ENCODE measurements at places on chromosomes 5 and 9.

GRCh38 chr9:134065612-134066419 is 2.0 kb downstream of the BRD3 start:
- DNase-seq, result no peak

- DNase-seq, result peak; percentile 61
Measured at GRCh38 chr9:114256827-114257328, 66.0 kb upstream of the ORM1 start.

DNA sequence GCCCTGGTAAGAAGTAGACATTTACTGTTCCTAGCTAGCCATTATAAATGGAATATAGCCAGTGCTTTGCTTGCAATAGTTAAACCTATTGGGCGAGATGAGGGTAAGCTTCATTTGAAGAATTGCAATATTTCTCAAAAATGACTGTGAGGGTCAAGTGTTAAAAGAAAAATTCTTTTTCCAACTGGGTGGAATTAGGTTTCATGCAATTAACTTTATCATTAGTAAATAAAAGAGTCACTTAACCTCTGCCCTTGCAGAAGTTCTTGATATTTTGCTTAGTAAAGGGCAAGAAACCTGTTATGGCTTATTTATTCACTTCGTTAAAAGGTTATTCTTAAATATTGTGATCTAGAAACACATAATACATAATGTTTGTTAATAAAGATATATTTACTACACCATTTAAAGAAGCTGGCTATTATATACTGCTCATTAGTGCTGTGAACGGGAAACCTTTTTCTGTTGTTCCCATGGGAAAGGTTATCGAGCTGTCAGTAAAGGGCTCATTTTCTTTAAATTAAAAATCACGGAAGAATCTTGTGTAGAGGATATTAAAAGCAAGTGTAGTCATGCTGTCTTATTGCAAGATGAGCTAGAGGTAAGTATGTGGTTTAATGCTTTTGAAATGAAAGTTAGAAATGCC is 370.5 kb downstream of the CSNK1G3 start:
- no peak for DNase-seq

GRCh38 chr5:152638996-152639552 is 234.0 kb upstream of the NMUR2 start:
- peak; percentile 27 for DNase-seq

- no peak for DNase-seq
Measured at GRCh38 chr5:59792983-59793585, 100.4 kb downstream of the PDE4D start.

DNA sequence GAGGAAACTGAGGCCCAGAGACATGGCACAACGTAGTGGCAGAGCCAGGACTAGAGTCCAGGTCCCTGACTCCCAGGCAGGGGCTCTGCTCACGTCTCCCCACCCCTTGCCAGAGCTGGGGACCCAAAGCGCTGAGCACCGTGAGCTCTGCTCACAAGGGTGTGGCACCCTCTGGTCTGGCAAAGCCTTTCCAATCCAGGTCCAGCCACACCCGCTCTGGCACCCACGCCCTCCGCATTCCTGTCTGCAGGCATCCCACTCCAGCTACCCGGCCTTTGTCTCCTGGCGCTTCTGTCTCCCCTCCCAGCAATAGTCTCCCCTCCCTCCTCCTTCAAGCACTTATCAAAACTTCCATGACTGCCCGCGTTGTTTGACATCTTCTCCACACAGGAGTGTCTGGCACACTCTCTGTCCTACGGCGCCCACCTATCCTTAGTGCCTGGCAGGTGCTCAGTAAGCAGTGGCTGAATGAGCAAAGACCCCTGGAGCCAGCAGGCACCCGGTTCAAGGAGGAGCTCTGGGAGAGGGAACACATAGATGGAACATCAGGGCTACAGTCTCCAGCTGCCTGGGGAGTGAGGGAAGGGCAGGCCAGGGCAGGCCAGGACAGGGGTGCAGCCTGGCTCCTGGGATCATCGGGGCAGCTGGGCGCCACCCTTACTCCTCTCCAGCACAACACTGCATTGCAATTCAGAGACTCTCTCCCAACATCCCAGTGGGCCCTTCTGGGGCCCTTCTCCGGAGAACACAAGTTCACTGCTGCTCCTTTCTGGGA is 12.0 kb downstream of the HIGD2A start:
- DNase-seq, result no peak

DNA sequence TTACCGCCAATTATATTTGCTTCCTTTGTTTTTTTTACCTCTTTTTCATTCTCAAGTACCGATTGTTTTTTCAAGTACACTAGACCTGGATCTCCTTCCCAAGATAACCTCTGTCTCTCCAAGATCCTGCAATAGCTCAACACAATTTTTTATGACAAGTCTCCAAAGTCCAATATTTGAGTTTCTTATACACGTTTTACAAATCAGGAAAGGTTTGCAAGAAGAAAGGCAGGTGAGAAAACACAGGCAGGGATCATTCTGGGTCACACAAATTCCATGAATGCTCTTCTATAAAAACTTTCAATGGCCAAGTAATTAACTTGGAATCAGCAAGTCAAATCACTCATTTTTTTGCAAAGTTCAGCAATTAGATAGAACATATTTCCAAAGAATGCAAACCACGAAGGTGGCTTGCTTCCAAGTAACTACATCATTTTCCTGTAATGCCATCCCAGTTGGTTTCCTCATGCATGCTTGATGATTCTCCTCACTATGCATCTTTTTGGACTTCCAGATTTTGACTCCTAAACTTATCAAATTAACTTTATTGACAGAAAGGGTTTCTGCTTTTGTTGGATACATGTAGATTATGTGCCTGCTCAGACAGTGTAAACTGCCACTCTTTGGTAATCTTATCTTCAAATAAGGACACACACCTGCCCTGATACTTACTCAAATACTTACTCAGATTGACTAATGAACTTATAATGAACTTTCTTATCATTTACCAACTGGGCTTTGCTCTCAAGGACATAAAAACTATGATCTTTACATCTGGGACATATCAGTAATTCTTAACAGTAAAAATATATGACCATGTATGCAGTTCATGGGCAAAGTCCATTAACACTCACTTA is 24.7 kb upstream of the IFNE start:
- no peak for DNase-seq

DNA sequence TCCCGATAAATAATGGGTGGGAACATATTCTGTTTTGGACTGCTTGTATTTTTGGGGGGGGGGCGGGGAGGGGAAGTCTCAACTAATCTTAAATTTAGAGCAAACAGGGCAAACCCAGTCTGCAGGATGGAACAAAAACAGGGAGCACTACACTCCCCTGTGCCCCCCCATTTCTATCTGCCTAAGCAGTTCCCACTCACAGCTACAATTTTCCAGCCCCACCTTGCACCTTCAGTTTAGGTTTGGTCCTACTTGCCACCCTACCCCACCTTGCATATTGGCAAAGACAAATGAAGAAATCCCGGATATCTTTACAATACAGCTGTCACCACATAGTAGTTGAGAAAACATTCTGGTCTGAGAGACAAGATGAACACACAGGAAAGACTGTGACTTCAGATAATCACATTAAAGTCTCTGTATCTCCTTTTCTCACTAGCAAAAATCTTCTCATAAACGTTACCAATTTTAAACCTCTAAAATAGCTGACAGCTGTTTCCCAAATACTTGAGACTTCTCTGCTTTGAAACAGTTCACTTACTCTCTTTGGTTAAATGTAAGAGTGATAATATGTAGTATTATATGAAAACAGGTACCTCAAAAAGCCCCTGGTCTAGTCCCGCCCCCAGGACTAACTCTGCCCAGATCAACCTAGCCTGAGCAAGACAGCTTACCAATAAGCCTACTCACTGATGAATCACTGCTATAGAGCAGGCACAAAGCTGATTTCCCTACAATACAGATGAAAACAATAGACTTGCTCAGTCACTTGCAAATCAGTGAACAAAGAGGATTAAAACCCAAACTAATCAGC is 5.2 kb upstream of the RAPGEF6 start:
- no peak for DNase-seq

- DNase-seq, result no peak
Measured at GRCh38 chr9:38036359-38037084, 32.5 kb downstream of the SHB start.

DNA sequence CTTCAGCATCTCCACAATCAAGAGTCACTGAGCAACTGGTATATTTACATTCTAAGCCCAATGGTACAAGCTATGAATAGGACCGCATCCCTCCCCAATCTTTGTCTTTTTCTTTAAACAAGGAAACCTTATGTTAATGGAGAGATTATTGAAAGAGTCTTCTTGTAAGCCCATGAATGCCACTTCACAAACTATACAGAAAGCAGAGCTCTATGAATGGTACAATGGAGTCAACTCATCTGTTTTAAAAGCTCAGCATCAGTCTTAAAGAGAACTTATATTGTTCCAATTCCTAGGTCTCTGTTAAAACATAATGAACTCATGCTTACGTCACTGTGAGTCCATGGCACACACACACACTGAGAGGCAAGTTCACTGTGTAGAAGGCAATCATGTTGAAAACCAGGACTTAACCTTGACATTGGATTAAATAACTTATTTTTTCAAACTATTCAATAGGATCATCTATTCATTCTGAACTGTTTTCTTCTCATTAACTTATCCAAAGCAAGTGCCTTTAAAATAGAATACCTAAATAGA is 4.5 kb downstream of the NREP start:
- DNase-seq, result no peak

- DNase-seq, result no peak
Measured at GRCh38 chr5:34639852-34640626, 16.1 kb upstream of the RAI14 start.

DNA sequence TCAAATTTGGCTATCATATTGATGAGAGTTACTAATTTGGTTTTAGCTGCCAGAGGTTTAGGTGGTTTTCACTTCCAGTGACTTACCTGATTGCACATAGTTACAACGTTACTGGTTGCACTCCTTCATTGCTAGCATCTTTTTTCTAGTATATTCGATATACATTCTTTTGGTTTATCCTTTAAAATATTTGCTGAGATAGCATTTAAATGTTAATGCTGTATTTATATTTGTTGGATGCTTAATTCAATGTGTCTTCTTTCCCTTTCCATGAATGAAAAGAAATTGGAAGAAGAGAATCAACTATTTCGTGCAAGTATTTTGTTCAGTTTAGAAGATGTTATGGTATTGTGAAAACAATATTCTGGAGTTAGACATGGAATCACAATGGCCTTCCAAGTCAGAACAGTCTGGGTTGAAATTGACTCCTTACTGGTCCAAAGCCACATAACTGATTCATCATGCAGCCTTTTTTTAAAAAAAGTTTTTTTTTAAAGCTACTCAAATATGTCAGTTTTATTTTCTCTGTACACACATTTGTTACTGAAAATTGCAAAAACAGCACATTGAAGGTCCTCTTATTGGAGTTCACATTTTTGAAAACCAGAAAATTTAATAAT is 2.2 kb downstream of the SPIN1 start:
- DNase-seq, result no peak

DNA sequence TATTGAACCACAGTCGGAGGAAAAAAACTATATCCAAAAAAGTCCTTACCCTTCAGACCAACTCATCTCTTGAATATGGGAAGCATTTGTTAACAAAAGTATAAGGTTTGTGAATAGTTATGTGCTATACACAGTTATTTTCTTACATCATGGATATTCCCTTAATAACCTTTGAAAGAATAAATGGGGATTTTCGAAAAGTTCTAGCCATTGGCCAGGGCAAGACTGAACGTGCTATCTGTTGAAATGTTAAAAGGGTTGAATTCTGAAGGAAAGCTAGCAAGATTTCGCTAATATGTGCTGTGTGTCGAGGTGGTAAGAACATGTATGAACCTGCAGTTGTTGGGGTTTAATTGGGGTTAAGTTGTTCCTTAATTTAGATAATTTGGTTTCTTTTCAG is 140.8 kb downstream of the SMARCA2 start:
- no peak for DNase-seq

DNA sequence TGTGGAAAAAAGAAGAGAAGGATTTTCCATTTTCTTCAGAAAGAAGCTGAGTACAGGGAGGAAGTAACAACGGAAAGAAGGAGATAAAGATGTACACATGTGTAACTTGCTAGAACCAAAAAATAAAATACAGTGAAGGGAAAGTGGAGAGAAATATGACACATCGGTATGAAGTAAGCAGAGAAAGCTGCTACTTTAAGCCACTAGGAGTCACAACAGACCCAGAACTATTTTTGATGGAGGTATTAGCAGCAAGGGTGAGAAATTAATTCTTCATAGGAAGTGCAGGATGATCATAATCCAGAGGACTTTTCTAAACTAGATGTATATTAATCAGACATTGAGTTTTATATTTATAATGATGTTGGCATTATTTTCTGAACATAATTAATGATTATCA is 88.5 kb downstream of the FAM174A start:
- no peak for DNase-seq

GRCh38 chr5:108898257-108898656 is 150.6 kb downstream of the FER start:
- no peak for DNase-seq

GRCh38 chr5:6713274-6714225 is at the start of gene TENT4A:
Gene TENT4A (plus strand): TSS chr5:6713432. CDS start chr5:6713984, 552 bp downstream.
- DNase-seq, result no peak

GRCh38 chr5:142342128-142342981 is 17.5 kb upstream of the SPRY4 start:
- DNase-seq, result no peak

DNA sequence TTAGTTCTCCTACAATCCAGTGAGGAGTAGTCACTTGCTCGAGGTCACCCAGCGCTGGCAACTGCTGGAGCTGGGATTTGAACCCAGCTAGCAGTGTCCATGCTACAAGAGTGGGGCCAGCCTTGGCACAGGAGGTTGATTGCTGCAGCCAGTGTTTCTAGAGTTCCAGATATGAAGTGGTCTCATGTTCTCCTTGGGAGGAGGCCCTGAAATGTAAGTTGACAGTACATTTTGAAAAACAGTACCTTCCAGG is 802 bp downstream of the CCDC107 start:
- DNase-seq, result peak; percentile 52

- DNase-seq, result no peak
Measured at GRCh38 chr9:69109152-69109551, 64.9 kb upstream of the TJP2 start.

DNA sequence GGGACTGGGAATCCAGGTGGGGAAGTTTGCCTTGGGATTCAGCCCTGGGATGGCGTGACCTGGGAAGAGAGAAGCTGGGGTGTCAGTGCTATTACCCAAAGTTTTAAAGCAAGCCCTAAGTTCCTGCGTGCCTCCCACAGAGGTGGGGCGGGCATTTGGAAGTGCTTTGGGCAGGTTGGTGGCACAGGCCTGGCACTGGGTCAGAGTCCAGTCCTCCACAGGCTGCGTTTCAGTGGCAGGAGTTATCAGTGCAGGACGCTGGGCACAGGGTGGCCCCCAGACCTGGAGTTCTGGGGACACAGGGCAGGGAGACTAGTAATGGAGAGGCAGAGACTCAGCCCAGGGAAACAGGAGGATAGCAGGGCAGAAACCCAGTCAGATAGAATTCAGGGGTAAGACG is 147.2 kb downstream of the MAST4 start:
- DNase-seq, result no peak

- no peak for DNase-seq
Measured at GRCh38 chr5:111772456-111773122, 15.6 kb upstream of the NREP start.

DNA sequence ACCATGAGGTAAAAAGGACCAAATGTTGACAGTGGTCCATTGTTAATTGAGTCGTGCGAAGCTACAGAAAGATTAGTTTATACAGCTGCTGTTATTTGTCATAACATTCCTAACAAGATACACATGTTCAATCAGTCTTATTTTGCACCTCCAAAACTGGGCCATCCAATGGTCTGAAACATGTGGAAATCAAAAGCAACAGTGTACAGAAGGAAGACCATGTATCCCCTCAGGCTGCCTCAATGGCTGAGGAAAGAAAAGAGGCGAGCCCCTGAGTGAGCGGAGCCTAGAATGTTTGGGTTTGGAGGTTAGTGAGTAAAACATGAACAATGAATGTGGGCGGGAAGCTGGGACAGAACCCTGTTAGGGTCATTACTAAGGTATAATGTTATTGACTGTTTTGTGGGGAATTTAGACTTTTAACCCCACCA is 35.6 kb downstream of the NFIB start:
- DNase-seq, result no peak
